Fibroblast of lung (primary cell): ENCODE measurements at places on chromosomes 7 and 10. TPM values are rescaled to one million over a fixed set of nuclear protein-coding genes. Genes with fewer than 3 reads are reported as not detected.
A peak's percentile ranks its signal among the peaks of the same experiment; 100 is the strongest.

DNA sequence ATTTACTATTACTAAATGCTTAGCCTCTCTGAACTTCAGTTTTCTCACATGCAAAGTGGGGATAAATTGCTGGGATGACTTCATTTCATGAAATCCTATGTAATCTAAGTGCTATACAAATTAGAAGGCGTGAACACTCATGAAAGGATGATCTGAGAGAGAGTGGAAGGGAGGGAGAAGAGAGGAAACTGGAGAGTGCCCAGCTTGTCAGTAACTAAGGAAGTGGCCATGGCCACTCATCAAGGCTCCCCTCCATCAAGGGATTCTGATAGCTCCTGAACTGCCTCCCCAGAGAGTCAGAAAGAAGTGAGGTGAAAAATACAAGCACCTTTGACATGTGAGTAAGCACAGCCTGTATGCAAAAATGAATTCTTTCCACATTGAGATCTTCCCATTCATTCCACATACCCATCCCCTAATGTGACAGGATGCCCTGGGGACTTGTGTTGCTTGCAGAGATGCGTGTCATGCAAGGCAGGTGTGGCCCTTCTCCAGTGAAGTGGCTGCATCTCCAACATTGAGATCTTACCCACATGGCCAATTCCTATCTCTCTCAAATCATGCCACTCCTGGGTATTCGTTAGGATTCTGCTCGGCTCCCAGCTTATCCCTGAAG is 76.5 kb upstream of the ITPRID1 start:
- DNase-seq = no peak

- DNase-seq = no peak
Observed at GRCh38 chr7:88233828-88234227, 14.0 kb upstream of the SRI start.

GRCh38 chr7:141991140-141991539 is 4.5 kb upstream of the MGAM start:
- no peak for DNase-seq

- DNase-seq = peak; percentile 4
Observed at GRCh38 chr10:34816085-34816496, 995 bp upstream of the PARD3 start.

- DNase-seq = peak; percentile 63
Observed at GRCh38 chr7:128347647-128348097, 4.0 kb upstream of the RBM28 start.

GRCh38 chr10:86291616-86292340 is 74.8 kb downstream of the GRID1 start:
- no peak for DNase-seq

DNA sequence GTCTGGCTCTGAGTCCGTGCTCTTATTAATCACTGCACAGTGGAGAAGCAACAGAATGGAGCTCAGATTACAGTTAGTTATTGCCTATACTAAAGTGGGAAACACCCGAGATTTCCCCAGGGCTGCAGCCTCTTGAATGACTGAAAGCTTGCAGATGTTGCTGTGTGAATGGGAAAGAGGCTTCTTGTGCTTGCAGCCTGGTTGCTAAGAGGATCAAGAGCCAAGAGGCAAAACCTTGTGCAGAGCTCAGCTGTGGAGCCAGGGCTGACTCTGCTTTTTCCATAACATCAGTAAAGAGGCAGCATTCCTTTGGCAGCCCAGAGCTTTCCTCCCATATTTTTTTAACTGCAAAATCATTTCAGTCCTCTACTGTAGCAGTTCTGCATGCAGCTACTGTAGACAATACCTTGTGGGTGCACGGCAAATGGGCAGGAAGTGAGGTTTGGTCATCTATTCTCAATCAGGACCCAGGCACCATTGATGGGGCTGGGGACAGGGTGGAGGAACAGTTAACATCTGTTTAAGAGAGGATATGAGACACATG is 86.5 kb downstream of the RALA start:
- DNase-seq = peak; percentile 83

DNA sequence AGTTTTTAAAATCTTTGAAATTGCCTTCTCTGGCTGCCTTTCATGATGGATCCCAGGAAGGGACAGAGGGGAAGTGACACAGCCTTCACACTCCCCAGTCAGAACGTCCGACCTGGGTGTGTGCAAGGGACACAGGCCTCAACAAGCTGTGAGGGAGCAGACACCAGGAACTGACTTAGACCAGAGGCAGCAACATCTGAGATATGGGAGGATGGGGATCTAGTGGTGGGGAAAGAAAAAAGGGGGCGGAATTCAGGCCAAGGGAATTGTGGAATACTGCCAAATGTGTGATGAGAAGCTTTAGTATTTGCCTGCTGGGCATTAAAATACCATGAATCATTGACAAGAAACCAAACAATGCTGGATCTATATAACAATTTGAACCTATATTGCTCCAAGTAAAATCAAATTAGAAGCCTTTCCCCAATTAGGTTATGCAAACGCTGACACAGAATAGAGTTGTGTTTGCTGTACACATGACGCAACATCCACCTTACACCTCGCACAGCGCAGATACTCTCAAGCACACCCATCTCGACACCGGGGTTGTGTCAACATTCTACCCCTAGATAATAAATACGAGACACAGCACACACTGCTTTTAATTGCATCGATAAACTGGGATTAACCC is 17.2 kb upstream of the MNX1 start:
- no peak for DNase-seq

- peak; percentile 2 for DNase-seq
Observed at GRCh38 chr10:8726779-8727084, 672.2 kb downstream of the GATA3 start.

GRCh38 chr7:139798221-139798620 is 20.4 kb upstream of the HIPK2 start:
- DNase-seq = no peak

DNA sequence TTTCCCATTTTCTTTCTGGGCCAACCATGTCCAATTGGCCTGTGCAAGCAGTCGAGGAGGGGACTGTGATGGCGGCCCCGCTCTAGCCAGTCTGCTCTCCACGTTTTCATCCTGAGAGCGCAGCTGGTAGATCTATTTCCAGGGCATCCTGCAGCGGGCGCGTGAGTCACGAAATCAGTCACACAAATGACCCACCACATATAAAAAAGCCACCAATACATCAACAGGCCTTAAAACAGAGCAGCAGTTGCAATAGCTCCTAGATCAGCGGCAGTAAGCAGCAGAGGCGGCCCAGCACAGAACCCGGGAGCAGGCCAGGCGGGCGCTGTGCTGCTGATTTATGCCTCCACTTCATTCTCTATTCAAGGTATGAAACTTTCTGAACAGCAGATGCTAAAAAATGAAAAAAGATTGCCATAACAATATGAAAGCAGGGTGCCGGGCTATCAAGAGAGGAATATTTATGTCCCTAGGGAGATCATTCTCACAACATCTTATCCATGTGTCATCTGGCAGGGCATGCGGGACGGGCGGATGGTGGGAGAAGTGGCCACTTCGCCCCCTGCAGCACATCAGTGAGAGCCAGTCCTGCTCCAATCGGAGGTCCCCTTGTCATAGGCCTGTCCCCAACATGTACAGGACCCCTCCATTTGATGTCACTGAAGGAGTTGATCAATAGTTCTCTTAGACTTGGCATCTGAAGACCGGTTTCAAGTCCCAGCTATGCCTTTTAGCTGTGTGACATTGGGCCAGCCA is 98.0 kb upstream of the GPR26 start:
- no peak for DNase-seq

DNA sequence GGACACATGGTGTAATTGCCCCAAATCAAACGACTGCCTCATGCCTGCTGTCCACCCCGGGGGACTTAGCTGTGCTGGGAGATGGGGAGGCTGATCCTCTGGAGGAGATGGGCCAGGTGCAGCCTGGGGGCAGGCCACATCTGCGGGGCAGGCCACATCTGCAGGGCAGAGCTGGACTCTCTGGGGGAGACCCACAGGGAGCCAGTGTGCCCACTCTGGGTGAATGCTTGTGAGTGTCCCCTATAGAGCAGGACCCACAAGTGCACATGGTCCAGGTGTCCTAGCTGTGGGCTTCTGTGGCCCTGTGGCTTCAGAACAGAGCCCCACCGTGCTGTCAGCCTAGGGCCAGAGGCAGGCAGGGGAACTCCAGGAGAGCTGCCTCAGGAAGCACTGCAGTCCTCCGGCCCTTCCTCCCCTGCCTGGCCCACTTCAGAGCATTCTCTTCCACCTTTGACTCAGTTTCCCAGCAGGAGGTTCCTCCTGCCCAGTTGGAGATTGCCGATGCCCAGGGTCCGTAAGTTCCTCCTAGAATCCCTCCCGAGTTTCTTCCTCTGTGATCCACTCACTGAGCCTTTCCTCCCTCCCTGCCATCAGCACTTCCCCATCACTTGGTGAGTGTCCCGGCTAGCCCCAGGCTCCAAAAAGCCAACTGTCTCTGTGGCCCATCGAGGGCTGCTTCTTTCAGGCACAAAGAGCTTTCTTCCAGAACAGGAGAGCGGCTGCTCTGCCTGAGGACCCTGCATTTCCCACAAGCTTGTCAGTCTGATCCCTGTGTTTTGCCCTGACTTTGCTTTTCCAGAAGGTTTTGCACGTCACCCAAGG is 50.3 kb downstream of the ADCYAP1R1 start:
- DNase-seq = no peak

DNA sequence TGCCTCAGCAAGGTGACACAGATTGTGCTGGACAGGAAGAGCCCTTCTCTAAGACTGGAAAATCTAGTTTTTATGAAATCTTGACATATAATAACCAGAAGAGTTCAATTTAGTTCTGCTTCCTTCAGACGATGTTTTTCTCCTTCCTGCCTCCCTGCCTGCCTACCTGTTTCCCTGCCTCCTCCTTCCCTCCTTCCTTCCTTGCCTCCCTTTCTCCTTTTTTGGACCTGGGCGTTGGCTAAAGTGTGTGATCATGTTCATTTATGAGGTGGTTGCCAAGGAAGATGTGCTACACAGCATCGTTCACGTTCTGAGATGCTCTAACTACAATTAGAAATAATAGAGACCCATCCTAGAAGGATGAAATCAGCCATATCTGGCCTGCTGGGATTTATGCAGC is 224.6 kb downstream of the PHTF2 start:
- no peak for DNase-seq

DNA sequence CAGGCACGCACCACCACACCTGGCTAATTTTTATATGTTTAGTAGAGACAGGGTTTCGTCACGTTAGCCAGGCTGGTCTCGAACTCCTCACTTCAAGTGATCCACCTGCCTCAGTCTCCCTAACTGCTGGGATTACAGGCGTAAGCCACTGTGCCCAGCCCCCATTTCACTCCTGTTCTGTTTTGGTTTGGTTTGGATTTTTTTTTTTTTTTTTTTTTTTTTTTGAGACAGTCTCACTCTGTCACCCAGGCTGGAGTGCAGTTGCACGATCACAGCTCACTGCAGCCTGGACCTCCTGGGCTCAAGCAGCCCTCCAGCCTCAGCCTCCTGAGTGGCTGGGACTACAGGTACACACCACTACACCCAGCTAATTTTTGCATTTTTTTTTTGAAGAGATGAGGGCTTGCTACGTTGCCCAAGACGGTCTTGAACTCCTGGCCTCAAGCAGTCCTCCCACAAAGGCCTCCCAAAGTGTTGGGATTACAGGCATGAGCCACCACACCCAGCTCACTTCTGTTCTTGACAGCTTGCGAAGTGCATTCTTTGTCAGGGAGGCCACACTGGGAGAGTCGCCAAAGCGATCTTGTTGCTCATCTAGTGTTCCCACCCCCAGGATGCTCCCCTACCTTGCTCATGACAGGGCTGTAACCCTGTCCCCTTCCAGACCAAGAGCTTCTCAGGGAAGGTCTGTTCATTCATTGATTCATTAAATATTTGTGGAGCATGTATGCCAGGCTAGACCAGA is 229.1 kb downstream of the CUX1 start:
- no peak for DNase-seq

GRCh38 chr10:64376167-64376566 is 855.0 kb downstream of the REEP3 start:
- DNase-seq = no peak

- no peak for DNase-seq
Observed at GRCh38 chr7:149284343-149284742, 22.3 kb downstream of the ZNF783 start.

DNA sequence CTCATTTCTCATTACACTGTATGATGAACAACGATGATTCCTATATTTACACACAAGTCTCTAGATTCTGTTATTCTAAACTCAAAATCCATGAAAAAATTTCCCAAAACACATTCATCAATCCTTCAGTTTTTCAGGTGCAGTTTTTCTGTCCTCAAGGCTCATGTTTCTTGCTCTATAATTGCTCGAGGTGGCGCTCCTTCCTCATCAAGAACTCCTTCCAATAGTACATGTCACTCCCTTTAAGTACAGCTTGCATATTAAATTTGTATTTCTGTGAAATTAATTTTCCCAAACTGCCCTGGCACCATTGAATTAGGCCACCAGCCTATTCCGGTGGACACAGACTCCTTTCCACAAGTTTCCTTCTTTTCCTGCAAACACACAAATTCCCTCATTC is 188.7 kb upstream of the MINDY3 start:
- no peak for DNase-seq

GRCh38 chr10:49592726-49593563 is 17.2 kb upstream of the SLC18A3 start:
- peak; percentile 24 for DNase-seq

GRCh38 chr7:134854816-134855215 is 75.4 kb downstream of the CALD1 start:
- peak; percentile 55 for DNase-seq

DNA sequence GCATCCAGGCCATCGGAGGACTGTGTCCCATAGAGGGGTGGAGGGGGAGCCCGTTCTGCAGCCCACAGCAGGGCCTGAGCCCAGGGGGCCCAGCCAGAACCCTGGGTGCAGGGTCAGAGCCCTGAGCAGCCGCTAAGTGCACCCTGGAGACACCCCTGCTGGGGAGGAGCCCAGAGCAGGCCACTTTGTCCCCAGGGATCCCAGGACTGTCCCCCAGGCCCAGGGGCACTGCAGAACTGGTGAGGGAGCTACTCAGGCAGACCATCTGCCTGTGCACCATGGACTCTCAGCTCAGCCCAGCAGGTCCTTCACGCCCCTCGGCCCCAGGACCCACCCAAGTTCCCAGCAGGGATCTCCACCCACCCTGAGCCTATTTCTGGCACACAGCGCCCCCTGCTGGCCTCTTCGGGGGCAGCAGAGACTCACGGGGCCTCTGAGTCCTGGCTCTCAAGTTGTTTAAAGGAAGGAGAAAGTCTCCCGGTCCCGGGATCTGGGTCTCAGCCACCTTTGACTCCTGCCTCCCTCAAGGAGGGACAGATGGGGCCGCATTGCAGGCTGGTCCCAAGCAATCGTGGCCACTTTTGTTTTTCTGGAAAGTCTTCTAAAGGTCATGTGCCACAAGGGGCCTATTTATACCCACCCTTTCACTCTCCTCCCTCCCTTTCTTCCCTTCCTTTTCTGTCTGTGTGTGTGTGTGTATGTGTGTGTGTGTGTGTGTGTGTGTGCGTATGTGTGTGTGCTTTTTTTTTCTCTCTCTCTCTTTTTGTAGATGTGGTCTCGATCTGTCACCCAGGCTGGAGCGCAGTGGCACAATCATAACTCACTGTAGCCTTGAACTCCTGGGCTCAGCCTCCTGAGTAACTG is 90.3 kb downstream of the MYL10 start:
- peak; percentile 10 for DNase-seq

DNA sequence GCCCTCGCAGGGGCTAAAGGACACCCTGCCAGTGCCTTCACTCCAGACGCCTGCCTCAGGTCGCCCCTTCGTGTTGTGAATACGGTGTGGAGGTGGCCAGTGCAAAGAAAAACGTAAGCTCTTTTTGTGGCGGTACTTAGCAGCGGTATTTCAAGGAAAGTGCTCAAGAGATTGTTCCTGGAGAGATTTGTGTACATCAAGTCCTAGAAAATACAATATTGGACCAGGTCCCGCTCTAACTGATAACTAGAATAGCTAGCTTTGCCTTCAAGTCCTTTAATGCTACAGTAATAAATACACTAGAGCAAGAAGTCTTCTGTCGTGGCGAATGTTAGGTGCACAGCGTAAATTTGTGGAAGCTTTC is 689 bp downstream of the PLCE1 start:
- DNase-seq = no peak

Gene NRCAM
- total RNA-seq = 2.1 and 3.1 TPM in 2 replicates

Gene DGKI
- total RNA-seq = 1.3 and 2.1 TPM in 2 replicates
